Fibroblast of the aortic adventitia (primary cell): ENCODE measurements at places on chromosomes 13 and 19. TPM values are rescaled to one million over a fixed set of nuclear protein-coding genes. Genes with fewer than 3 reads are reported as not detected.

The PPFIA3 gene
- 0.99 and 2.4 TPM in 2 replicates for total RNA-seq

DNA sequence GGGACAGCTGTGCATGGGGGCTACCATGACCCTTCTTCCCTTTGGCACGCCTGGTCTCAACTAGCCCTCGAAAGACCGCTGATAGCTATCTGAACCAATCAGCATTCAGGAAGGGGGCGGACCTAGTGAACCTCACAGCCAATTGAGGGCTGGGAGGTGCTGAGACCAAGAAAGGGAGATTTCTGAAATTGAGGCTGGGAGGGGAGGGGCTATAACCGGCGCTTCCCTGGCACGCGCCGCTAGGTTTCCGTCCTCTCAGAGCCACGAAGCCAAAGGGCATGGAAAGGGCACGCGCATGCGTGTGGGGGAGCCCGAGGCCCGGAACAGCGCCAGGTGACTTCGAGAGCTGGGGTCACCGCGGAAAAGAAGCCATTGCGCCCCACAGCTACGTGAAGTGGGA lies 4.2 kb upstream of the PAFAH1B3 start:
- DNase-seq: no peak

DNA sequence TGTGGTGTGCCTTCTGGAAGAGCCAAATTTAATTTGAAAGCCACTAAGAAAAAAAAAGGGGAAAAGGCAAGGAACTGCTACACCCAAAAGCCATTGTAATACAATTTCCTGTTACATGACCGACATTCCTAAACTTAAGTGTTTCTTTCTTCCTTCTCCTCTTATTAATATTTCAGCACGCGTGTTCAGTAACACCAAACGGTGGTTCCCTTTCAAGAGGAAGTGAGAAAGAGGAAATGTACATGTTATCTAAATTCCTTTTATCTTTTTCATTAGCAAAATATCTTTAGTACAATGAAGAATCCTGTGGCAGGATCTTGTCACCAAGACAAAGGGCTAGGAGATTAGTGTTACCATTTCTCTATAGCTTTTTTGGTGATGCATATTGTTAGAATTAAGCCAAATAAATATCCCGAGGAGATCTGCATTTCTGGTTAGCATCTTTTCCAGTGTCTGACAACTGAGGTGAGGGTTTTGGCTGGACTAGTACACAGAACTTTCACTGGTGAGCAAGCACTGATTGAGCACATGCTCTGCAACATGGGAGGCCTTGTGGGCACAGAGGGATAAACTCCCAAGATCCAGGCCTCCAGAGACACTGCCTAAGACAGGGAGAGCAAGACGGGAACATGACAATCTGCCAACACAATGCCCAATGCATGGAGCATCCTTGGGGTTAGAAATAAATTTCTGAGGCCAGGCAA lies 22.1 kb downstream of the LATS2 start:
- peak; percentile 51 for DNase-seq

DNA sequence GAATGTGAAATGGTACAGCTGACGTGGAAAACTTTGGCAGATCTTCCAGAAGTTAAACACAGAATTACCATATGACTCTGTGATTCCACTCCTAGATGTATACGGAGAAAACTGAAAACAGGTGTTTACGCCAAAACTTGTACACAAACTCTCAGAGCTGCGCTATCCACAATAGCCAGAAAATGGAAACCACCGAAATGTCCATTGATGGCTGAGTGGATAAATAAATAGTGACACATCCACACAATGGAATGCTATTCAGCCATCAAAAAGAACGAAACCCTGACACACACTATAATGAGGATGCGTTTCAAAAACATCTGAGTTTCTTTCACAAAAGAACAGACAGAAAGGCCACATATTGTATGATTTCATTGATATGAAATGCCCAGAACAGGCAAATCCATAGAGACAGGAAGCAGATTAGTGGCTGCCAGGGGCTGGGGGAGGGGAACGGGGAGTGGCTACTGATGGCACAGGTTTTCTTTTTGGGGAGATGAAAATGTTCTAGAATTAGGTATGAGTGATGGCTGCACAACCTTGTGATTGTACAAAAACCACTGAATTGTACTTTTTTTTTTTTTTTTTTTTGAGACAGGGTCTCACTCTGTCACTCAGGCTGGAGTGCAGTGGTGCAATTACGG lies 33.0 kb downstream of the IL12RB1 start:
- peak; percentile 43 for DNase-seq

DNA sequence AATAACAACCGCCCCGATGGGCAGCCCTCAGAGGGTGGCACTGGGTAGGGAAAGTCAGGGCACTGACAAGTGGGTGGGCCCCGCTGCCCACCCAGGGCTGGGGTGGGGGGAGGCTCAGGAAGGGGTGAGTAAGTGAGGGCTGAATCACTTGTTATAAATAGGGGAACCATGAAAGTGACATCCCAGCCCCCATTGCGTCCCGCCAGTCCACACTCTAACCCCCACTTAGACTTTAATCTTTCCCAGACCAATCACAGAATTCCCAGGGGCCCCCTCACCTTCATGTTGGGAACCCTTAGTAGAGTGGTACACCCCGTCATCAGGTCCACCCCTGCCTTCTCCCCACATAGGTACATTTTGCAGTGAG lies 37.0 kb upstream of the NANOS3 start:
- DNase-seq: peak; percentile 33

The LYL1 gene
- total RNA-seq: 0.63 and 1.4 TPM in 2 replicates

DNA sequence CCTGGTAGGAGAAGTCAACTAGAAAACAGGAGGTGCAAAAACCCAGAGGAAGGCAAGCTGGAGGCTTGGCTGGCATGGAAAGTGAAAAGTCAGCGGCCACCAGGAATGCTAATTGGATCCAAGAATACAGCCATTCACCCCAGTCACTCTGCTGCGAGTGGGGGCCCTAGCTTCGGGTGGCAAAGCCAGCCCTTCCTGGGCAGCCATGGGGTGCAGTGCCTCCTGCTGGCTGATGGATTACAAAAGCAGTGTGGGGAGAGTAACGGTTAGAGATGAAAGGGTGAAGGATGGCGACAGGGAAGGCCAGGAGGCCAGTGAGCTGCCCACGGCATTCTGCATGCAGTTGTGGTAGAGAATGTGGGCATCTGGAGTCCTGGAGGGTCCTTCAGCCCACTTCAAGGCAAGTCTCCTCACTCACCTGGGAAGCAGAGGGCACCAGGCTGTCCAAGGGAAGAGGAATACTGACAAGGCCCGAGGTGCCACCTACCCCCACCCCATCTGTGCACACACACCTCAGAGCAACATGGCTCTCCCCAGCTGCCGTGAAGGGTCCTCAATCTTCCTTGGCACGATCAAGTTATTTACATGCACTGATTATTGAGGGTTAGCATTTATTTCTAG lies 20.3 kb upstream of the EPHX3 start:
- DNase-seq: peak; percentile 46

The NXNL1 gene
- not detected in 2 replicates for total RNA-seq

The IFT88 gene
- 21.1 TPM in 2 replicates for total RNA-seq

GRCh38 chr19:33794683-33795369 lies 1.8 kb upstream of the KCTD15 start:
- DNase-seq: peak; percentile 55

The MCF2L gene
- total RNA-seq: 2.2 and 8.0 TPM in 2 replicates

- DNase-seq: no peak
Measured at GRCh38 chr13:32430018-32430747, 2.3 kb upstream of the N4BP2L1 start.

The ANGPTL4 gene
- total RNA-seq: 4.4 and 22.8 TPM in 2 replicates

- no peak for DNase-seq
Measured at GRCh38 chr13:20222553-20222952, 9.6 kb downstream of the GJB6 start.

GRCh38 chr19:46066471-46066870 lies 25.7 kb upstream of the IGFL4 start:
- DNase-seq: no peak

The TMC4 gene
- 0.27 and 0.82 TPM in 2 replicates for total RNA-seq

The KCTD4 gene
- not detected in 2 replicates for total RNA-seq

- peak; percentile 71 for DNase-seq
Measured at GRCh38 chr13:101454767-101455166, 2.3 kb downstream of the ITGBL1 start.

DNA sequence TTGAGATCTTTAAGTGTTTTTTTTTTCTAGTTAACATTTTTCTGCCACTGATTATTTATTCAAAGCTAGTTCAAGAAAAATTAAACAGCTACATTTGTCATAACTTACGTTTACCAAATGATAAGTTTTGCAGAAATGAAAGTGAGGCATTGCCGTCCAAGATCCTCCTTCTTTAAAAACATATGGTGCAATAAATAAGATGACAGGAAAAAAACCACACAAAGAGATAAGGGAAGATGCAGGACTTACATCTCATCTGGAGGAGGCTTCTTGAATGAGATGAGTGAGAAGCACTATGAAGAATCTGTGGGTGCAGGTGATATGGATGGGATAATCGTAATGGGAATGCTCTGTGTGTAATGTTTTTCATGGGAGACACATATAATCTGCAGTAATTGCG lies 12.4 kb downstream of the TNFSF13B start:
- no peak for DNase-seq

DNA sequence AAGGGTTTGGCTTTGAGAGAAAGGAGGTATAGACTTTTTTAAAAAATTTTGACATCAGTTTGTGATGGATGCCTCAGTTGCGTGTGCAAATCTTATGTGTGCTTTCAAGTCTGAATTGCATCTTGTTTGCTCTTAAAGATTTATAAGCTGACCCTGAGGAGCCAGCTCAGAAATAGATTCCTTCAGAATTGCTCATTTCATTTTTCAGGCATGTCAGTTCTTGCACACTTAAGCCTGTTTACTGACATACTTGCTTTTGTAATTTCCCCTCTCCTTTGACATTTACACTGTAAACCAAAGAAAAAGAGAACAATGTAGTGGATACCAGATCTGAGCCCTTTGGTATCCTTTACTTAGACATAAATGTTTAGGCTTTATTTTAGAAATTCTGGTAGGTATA lies 87.6 kb downstream of the RNF17 start:
- DNase-seq: peak; percentile 18

DNA sequence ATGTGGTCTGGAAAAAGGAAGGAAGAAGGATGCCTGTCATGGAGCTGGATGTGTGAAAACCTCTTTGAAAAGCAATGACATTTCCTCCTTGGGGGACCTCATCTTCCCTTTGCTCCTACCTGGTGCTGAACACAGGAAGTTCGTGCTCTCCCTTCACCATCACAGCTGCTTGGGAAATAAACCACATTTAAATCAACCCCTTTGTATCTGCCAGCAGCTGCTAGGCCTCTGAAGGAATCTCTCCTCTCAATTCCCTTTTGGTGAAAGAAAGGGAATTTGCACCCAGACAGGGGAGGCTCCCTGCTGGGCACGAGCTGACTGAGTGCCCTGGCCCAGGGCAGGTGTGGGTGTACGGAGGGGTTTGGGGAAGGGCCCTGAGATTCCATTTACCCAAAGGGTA lies 437.7 kb downstream of the TSHZ3 start:
- DNase-seq: no peak

DNA sequence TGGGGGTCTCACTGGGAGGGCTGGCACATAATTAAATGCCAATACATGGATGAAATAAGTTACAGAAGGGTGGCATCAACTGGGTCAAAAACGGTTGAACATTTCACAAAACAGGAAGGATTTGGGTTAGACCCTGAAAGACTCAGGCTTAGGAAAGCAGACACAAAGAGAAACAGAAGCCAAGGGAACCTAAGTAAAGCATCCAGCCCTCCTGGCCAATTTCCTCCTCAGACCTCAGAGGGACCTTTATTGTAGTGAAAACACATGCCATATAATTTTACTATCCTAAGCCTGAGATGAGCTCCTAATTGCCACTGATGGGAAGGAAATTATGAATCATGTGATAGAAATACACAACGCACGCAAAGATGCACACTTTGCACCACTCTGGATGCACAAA lies 12.1 kb upstream of the CEACAM3 start:
- DNase-seq: no peak

DNA sequence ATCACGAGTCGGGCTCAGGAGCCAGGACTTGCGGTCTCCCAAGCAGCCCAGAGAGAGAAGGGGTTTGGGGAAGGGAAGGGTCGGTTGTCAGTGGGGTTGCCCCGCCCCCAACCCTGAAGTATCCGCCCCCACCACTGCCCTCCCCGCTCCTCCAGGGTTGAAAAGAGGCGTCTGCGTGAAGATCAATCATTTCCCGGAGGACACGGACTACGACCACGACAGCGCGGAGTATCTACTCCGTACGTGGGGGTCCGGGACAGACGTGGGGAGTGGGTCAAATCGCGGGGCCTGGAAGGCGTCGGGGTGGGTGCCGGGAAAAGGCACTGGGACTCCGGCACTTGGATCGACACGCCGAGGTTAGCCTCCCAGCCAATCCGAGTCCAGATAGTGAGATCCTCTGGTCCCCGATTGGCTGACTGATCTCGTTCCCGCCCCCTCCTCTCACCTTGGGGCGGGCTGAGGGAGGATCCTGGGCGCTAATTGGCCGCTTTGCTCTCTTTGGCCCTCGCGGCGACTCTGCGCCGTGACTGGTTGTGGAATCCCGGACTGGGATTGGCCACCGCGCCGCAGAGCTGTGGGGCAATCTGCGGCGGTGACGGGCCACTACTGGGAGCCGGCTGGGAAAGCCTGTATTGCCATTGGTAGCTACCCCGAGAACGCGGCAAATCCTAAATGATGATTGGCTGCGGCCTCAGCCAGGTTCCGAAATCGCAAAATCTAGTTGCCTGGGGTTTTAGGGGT lies 13.3 kb upstream of the CACNG6 start:
- DNase-seq: peak; percentile 98

GRCh38 chr13:102097708-102098107 lies 304.1 kb downstream of the FGF14 start:
- DNase-seq: no peak

- no peak for DNase-seq
Measured at GRCh38 chr19:45140144-45140503, 20.7 kb downstream of the NKPD1 start.

The TMEM255B gene
- not detected in 2 replicates for total RNA-seq

The ZNF649 gene
- total RNA-seq: 8.0 and 9.9 TPM in 2 replicates

- DNase-seq: no peak
Measured at GRCh38 chr19:738509-739128, 12.3 kb upstream of the MISP start.
